Activated T-cell treated with anti-CD3 and anti-CD28 coated beads, Interleukin-2, amount 50 U/mL, for 24 hours (primary cell): ENCODE measurements at places on chromosomes 1 and 21.

DNA sequence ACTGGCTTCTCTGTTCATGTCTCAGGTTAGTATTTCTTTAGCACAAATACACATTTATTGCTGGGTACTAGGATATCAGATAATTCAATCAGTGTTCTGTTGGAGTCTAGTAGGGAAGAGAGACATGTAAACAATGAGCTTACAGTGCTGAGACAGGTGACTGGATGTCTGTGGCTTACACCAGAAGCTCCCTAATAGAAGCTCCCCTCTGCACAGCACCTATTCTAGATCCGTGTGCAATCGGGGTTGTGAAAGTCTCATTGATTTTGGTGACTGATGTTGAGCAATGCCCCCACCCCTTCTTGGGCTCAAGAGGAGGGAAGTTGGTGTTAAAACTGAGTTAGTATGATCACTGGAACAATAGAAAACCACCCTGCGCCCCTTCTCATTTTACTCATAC lies 279.2 kb downstream of the RPS6KC1 start:
- DNase-seq: no peak
- no peaks in the 10 kb centered on the region for H3K4me1 ChIP-seq
- peaks cover 3% of the 10 kb centered on the region for H3K27me3 ChIP-seq
- no peak overlapping the region for H3K4me3 ChIP-seq

DNA sequence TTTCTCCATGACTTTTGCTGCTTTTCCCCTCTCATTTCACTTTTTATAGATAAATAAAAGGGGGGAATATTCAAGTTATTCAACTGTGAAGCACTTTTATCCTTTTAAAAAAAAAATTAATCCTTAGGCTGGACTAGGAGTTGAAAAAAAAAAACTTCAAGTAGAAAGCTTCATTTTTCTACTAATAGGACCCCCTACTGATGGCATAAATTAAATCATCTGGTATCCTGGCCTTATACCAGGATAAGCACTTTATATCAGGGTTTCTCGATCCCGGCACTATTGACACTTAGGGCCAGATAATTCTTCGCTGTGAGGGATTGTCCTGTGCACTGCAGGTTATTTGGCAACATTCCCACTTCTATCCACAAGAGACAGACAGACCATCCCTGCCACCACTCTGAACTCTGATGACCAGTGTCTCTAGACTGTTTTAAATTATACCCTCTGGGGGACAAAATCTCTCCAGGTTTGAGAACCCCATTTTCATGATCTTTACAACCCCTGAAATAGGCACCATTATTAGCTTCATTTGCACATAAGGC lies 17.6 kb downstream of the USP33 start:
- H3K36me3 ChIP-seq: peaks cover 51% of the 10 kb centered on the region
- no peak for DNase-seq
- H3K4me1 ChIP-seq: peaks cover 34% of the 10 kb centered on the region
- H3K4me3 ChIP-seq: no peak overlapping the region

DNA sequence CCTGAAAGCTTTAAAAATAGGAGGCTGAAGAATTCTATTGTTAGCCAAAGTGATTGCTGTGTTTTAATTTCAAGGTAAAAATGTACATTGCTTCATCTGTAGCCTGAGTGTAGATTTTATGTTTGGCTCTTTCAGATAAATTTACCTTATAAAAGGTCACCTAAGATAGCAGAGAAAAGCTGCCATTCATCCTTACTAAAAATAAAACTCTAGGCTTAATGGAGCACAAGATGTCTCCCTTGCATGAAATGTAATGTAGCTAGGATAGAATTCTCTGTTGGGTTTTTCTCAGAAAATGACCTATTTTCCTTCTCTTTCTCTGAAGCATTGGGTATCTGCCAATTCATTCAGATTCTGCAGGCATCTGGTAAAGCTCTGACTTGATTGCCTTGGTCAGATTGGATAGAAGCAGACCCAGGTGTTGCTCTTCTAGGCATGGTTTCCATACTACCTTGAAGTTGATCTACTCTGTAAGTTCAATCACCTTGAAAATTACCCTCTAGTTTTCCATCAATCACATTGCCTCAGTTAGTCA lies 176.6 kb upstream of the GORAB start:
- DNase-seq: no peak
- no peak overlapping the region for H3K4me3 ChIP-seq
- H3K27me3 ChIP-seq: no peaks in the 10 kb centered on the region
- H3K4me1 ChIP-seq: no peaks in the 10 kb centered on the region

GRCh38 chr1:79749607-79750006 lies 743.1 kb upstream of the ADGRL4 start:
- H3K4me3 ChIP-seq: no peak overlapping the region
- no peaks in the 10 kb centered on the region for H3K4me1 ChIP-seq
- H3K36me3 ChIP-seq: no peaks in the 10 kb centered on the region
- no peak for DNase-seq
- H3K27ac ChIP-seq: no peak overlapping the region
- H3K27me3 ChIP-seq: no peaks in the 10 kb centered on the region

DNA sequence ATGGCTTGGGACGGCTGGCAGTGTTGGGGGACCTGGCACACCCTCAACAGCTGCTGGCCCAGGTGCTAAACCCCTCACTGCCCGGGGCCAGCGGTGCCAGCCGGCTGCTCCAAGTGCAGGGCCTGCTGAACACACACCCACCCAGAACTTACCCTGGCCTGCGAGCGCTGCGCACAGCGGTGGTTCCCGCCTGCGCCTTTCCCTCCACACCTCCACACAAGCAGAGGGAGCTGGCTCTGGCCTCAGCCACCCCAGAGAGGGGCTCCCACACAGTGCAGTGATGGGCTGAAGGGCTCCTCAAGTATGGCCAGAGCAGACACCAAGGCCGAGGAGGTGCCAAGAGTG lies 67.9 kb downstream of the FMO4 start:
- no peaks in the 10 kb centered on the region for H3K36me3 ChIP-seq
- no peak overlapping the region for H3K27ac ChIP-seq
- H3K4me3 ChIP-seq: no peak overlapping the region
- peaks cover 6% of the 10 kb centered on the region for H3K27me3 ChIP-seq

GRCh38 chr1:58293388-58293787 lies 253.1 kb downstream of the OMA1 start:
- no peaks in the 10 kb centered on the region for H3K4me1 ChIP-seq
- DNase-seq: no peak
- no peak overlapping the region for H3K4me3 ChIP-seq
- no peak overlapping the region for H3K27ac ChIP-seq
- H3K36me3 ChIP-seq: no peaks in the 10 kb centered on the region

- no peak for DNase-seq
- H3K27ac ChIP-seq: no peak overlapping the region
- H3K4me1 ChIP-seq: peaks cover 12% of the 10 kb centered on the region
- no peak overlapping the region for H3K4me3 ChIP-seq
- H3K36me3 ChIP-seq: peaks cover 4% of the 10 kb centered on the region
These were observed 12.3 kb downstream of the ATG4C start for GRCh38 chr1:62796221-62796620.

GRCh38 chr1:236063919-236064673 lies 794 bp downstream of the NID1 start:
- no peaks in the 10 kb centered on the region for H3K36me3 ChIP-seq
- H3K4me1 ChIP-seq: peaks cover 24% of the 10 kb centered on the region
- H3K27ac ChIP-seq: no peak overlapping the region
- H3K27me3 ChIP-seq: peaks cover 52% of the 10 kb centered on the region

- H3K4me3 ChIP-seq: no peak overlapping the region
- H3K27me3 ChIP-seq: peaks cover 4% of the 10 kb centered on the region
- no peaks in the 10 kb centered on the region for H3K4me1 ChIP-seq
- no peak overlapping the region for H3K27ac ChIP-seq
These were observed 327.0 kb upstream of the DUSP10 start for GRCh38 chr1:222068937-222069336.

- H3K27ac ChIP-seq: no peak overlapping the region
- peak; percentile 16 for DNase-seq
- H3K27me3 ChIP-seq: peaks cover 3% of the 10 kb centered on the region
- H3K4me3 ChIP-seq: no peak overlapping the region
- H3K4me1 ChIP-seq: peaks cover 6% of the 10 kb centered on the region
- H3K36me3 ChIP-seq: no peaks in the 10 kb centered on the region
These were observed 20.9 kb downstream of the RNF187 start for GRCh38 chr1:228507961-228508652.

GRCh38 chr1:55010887-55011217 lies 12.1 kb downstream of the BSND start:
- no peak overlapping the region for H3K4me3 ChIP-seq
- DNase-seq: no peak
- no peaks in the 10 kb centered on the region for H3K4me1 ChIP-seq

- H3K27ac ChIP-seq: no peak overlapping the region
- peaks cover 32% of the 10 kb centered on the region for H3K27me3 ChIP-seq
These were observed 19.2 kb upstream of the CHIA start for GRCh38 chr1:111271464-111271801.

DNA sequence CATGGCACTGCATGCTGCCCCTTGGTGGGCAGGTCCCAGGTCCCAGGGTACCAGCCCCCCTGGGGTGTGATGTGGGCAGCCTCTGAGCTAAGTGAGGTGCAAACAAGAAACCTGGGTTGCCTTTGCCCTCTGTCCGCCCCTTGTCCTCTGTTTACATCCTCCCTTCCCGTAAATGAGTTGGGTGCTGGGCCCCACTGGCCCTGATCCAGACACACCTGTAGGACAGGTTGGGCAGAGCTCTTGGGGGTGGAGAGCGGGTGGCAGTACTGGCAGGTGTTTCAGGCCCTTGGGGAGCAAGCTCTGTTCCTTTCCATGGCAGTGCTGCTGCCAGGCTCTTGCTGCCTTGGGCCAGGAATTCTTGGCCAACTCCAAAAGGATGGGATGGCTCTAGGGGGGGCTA lies 35.8 kb downstream of the ELF3 start:
- H3K27me3 ChIP-seq: peaks cover 8% of the 10 kb centered on the region
- no peaks in the 10 kb centered on the region for H3K4me1 ChIP-seq
- no peaks in the 10 kb centered on the region for H3K36me3 ChIP-seq
- no peak overlapping the region for H3K27ac ChIP-seq
- H3K4me3 ChIP-seq: no peak overlapping the region
